Activated CD4-positive, CD25-positive, alpha-beta regulatory T cell treated with anti-CD3 and anti-CD28 coated beads, Interleukin-2, amount 50 U/mL, for 16 hours (primary cell): ENCODE measurements at places on chromosomes 1 and 21.

GRCh38 chr1:202624781-202625108 lies 85.5 kb downstream of the SYT2 start:
- DNase-seq, result no peak

DNA sequence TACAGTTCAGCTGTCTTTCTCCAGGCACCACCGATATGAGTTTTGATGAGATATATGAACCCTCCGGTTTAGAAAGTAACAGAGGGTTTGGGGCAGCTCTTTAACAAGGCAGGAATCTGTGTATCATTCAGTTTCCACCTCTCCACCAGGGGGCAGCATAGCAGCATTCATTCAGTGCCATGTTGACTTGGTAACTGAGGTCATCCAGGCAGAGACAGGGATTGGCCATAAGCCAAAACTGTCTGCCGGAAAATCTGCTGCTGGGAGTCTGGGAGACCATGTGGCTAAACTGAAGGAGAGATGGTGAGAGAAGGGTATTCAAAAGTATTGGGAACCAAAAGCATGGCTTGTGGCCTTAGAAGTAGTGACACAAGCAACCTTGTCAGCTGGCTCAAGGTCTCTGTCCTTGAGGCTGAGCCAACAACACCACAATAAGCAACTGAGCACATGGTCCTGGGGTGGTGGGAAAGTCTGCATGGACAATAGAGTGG lies 98.5 kb downstream of the LMX1A start:
- DNase-seq, result no peak

- DNase-seq, result no peak
Observed at GRCh38 chr1:226980565-226981385, 40.7 kb downstream of the COQ8A start.

GRCh38 chr1:116735246-116735645 lies 19.0 kb upstream of the CD2 start:
- DNase-seq, result no peak

DNA sequence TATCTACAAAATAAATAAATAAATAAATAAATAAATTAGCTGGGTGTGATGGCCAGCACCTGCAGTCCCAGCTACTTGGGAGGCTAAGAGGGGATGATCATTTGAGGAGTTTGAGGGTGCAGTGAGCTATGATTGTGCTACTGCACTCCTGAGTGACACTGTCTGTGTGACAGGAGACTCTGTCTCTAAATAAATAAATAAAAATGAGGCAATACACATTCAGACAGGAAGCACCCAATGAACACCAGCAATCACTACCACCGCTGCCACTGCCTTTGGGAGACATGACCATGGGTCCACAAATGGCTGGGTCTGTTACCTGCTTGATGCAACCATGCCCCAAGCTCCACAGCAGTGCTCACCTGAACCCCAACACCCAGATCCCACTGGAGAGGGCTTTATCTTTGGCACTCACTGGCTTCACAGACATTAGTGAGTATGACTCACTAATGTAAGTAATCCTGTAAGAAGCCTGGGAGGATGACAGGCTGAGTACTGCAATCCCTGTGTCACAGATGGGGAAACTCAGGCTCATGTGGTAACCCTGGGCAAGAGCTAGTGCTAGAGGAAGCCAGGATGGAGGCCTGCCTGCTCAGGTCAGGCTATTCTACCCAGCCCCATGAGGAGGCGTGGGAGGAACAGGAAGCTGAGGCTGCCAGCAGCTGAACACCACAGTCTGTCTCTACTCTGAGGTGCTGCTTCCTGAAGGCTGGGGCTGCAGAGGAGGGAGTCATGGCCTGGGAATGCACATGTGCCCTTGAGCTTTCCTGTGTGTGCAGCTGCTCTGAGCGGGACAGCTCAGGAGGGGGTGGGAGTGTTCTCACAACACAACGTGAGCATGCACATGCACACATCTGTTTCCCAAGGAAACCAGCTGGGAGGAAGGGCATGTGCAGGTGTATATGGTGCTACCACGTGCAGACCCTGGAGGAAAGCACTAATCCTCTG lies 43.0 kb downstream of the SLC9A1 start:
- DNase-seq, result peak; percentile 28

DNA sequence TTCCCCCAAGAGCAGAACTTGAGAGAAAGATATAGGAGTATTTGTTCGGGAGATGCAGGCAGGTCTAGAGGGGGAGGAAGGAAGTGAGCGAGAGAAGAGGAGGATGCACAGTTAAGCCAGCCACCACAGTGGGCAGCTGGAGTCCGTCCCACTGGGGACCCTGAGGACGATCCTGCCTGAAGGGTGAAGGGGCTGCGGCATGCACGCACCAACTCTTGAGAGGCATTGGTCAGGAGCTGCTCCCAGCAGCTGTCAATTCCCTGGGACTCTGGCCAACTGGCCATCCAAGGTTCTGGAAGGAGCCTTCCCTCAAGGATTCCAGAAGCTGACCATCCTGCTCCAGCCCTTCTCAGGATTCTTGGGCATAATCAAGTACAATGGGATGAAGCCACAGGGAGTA lies 246.9 kb downstream of the MATN1 start:
- no peak for DNase-seq

DNA sequence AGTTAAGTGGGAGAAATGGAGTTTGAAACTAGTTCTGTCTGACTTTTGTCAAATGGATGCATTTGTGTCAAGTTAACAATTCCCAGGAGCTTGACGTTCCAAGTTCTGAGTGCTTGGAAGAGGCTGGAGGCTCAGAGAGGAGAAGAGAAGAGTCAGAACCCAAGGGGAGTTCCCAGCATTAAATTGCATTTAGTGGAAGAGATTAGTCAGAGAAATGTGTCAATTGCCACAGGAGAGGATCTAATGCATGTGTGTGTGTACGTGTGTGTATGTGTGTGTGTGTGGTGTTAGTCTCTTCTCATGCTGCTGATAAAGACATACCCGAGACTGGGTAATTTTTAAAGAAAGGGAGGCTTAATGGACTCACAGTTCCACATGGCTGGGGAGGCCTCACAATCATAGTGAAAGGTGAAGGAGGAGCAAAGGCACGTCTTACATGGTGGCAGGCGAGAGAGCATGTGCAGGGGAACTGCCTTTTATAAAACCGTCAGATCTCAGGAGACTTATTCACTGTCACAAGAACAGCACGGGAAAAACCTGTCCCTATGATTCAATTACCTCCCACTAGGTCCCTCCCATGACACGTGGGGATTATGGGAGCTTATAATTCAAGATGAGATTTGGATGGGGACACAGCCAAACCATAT lies 101.5 kb upstream of the TMEM51 start:
- DNase-seq, result no peak

- DNase-seq, result no peak
Observed at GRCh38 chr1:11470912-11471311, 8.0 kb upstream of the DISP3 start.

DNA sequence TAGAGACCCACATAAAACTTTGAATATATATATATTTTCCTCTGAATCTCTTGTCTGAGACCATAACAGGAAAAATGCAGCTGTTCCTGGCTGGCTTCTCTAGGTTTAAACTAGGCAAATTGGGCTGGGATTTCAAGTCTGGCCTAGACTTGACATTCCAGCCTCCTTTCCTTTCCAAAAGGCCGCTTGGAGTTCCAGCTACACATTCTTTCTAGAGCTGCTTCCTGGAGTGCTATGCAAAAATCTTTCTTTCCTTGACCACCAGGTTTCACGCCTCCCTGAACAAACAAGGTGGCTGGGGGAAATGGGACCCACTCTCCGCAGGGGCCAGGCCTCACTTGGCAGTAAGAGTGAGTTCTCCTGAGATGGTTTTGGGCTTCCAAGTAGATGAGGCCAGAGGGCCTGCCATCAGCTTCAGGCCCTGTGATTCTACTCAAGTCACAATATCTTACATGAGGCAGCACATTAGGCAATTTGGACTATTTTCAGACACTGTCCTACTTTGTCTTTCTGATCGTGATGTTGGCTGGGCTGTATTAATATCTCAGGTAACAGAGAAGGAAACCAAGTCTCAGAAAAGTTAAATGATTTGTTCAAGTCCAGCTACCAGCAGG lies 102.4 kb downstream of the FAM78B start:
- no peak for DNase-seq

GRCh38 chr1:69376408-69376807 lies 191.3 kb upstream of the LRRC7 start:
- DNase-seq, result no peak

DNA sequence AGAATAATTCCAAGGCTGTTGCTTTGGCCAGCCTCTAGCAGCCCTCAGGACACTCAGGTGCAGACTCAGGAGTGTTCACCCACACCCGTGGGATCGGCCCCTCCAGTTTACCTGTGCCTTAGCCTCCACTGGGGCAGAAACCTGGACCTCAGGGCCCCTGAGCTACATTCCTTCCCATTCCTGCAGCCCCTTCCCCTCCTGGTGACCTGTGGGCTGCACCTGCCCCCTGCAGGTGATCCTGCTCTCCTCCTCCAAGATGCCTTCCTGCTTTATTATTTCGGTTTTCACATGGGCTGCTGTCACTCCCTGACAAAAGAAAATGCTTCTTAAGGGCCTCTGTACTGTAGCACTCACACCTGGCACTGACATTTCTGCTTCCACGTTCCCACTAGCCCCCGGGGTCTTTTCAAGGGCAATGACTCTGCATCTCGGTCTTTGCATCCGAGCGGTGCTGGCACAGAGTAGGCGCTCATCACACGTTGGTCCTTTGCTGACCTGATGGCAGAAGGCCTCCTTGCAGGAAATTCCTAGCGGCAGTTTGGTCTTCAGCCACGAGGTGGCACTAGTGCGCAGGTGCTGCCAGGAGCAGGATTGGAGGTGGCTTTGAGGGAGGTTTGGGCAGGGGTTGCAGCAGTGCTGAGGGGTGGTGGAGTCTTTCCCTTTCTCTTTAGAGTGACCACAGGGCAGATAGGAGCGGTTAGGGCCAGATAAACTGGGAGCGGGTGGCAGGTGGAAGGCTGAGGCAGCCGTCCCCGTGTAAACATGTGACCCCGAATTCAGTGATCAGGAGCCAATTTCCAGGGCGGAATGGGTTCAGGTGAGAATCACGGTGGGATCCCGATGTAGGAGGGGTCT lies 25.3 kb upstream of the ETV3 start:
- DNase-seq, result peak; percentile 49

GRCh38 chr1:73105755-73106154 lies 823.4 kb upstream of the NEGR1 start:
- no peak for DNase-seq

GRCh38 chr21:46256501-46256994 lies 28.0 kb upstream of the LSS start:
- no peak for DNase-seq

DNA sequence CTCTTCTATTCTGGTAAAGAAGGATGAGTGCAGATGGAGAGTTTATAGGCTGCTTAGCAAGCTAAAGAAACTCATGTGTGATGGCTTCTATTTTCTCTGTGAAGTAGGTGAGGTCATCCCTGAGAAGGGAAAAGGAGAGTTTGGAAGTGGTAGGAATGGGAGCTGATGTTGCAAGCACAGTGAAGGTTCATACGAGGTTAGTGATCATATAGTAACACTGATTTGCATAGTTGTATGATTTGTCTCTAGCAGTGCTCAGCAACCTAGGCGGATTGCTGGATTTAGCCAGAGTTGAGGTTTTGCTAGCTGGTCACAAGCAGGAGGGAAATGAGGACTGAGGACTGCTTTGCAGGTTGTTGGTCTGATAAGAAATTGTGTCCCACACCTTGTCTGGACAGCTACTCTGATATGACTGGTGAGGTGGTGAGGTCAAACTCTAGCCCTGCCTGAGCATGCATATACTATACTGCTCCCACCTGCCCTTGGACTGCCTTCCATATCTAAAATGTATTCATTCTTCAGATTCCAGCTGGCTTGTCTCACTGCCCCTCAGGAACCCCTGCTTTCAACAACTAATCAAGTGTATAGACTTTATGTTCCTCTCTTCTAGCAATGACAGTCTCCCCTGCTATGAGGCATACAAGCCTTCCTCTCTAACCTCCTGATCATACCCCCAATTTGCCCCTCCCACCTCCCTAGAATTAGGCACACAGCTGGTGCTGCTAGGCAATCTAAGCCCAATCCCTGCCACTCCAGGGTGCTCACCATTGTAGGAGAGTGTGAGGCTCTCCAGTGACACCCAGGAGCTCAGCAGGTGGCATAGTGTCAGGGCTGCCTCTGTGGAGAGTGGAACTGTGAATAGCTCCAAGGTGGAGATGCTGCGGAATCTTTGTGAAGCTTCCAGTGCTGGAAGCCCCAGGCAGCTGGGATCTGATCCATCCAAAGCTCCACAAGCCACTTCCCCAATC lies 18.5 kb downstream of the LRRC41 start:
- DNase-seq, result no peak

GRCh38 chr1:100217834-100218233 lies 31.8 kb downstream of the DBT start:
- DNase-seq, result no peak

DNA sequence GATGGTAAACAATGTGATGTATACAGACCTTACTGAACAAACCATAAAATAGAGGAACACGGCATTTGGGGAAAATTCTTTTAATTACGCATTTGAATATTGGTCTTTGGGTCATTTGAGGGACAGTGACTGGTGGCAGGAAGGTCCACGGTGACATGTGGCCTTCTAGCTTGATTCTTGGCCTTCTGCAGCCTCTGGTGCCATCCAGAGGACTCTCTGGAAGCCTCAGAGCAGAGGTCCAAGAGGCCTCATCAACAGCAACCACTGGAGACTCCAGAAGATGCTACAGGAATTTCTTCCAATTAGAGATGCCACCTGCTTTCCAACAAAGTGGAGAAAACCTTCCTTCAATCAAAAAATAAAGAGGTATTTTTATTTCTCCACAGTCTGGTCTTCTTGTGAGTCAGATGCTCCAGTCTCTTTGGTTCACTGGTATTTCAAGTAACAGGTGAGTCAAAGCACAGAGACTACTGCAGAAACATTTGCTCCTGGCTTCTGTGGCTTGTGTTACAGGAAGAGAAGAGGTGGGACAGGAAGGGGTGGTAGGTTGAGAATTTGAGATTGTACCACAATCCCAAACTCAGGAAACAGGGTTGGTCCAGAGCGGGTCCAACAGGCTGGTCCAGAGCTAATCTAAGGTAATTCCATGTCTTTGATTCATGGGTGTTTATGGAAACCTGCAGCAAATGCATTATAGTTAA lies 2.7 kb upstream of the F5 start:
- DNase-seq, result no peak
